Purkinje cell (primary cell): ENCODE measurements at places on chromosomes 1 and 21. TPM values are rescaled to one million over a fixed set of nuclear protein-coding genes. Genes with fewer than 3 reads are reported as not detected.

Gene LCE2B
- polyA plus RNA-seq: not detected in 2 replicates

Gene GART
- polyA plus RNA-seq: 18.6 and 26.6 TPM in 2 replicates

Gene PATJ
- 16.9 and 23.2 TPM in 2 replicates for polyA plus RNA-seq

Gene C1orf210
- not detected in 2 replicates for polyA plus RNA-seq

Gene LCE1B
- polyA plus RNA-seq: not detected in 2 replicates

Gene GCLM
- 14.9 and 17.9 TPM in 2 replicates for polyA plus RNA-seq

Gene LEPROT
- polyA plus RNA-seq: 8.0 and 10.4 TPM in 2 replicates
